ENCODE measurements at places on chromosomes 2 and 18.

- DNase-seq = no peak
Observed at GRCh38 chr2:634041-634440, 43.2 kb downstream of the TMEM18 start.

DNA sequence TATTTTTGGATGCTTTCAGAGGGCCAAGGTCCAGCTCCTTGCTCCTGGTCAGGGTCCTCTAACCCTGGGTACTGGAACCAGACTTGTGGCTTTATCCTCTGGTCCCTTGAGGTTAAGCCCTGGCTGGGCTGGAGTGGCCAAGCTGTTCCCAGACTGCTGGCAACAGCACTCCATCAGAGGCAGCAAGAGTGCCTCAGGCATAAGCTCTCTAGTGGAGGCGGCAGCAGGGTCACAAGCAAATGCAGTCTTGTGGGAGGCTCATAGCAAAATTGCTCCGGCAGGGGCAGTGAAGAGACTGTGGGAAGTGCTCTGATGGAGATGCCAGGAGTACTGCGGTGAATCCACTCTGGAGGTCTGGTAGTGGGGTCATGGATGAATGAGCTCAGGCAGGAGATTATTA lies 128.9 kb upstream of the OTOS start:
- DNase-seq = no peak

DNA sequence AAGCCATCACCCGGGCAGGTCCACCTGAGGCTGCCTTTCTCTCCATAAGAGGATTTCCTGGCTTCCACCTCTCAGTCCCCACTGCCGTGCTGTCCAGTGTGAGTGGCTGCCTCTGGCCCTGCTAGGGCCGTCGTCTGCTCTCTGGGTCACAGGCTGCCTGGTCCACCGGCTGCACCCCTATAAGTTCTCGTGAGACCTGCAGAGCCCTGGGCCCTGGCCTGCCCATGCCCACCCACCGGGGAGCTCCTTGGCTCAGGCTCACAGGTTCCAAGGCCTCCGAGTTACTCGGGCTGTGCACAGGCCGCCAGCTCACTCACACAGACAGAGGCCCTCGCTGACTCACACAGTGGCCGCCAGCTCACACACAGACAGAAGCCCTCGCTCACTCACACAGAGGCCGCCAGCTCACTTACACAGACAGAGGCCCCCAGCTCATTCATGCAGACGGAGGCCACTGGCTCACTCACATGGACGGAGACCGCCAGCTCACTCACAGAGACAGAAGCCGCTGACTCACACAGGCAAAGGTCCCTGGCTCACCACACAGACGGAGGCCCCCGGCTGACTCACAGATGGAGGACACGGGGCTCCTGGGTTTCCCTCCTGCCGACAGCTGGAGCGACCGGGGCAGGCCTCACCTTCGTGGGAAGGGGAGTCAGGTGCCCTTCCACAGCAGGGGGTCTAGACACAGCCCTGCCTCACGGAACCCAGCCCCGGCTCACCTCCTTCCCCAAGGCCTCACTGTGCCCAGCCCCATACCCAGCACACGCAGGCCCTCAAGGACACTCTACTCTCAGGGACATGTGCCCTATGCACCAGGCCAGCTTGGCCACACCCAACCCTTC lies 334.1 kb upstream of the MYT1L start:
- DNase-seq = no peak

DNA sequence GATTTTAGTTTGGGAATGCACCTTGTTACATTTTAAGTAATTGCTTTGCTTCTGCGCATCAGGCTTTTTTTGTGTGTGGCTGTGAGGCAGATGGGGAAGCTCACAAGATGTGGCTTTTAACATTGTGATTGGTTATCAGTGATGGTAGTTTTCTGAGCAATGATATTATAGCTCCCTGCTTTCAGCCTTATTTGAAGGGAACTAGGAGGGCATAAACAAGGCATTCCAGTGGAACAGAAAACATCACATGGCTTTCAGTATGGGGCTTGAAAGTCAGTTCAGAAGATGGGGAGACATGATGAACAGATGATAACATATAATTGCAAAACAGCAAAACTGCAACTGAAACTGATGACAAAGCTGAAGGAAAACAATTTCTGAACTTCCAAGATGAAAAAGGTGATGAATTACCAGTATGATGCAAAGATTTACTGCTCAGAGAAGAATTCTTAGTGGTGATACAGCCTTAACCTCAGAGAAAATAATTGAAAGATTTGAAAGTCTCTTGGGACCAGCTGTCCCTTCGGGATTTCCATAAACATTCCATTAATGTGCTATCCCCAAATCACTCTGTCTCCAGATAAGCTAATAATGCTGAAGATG lies 439.7 kb downstream of the RND3 start:
- no peak for DNase-seq

DNA sequence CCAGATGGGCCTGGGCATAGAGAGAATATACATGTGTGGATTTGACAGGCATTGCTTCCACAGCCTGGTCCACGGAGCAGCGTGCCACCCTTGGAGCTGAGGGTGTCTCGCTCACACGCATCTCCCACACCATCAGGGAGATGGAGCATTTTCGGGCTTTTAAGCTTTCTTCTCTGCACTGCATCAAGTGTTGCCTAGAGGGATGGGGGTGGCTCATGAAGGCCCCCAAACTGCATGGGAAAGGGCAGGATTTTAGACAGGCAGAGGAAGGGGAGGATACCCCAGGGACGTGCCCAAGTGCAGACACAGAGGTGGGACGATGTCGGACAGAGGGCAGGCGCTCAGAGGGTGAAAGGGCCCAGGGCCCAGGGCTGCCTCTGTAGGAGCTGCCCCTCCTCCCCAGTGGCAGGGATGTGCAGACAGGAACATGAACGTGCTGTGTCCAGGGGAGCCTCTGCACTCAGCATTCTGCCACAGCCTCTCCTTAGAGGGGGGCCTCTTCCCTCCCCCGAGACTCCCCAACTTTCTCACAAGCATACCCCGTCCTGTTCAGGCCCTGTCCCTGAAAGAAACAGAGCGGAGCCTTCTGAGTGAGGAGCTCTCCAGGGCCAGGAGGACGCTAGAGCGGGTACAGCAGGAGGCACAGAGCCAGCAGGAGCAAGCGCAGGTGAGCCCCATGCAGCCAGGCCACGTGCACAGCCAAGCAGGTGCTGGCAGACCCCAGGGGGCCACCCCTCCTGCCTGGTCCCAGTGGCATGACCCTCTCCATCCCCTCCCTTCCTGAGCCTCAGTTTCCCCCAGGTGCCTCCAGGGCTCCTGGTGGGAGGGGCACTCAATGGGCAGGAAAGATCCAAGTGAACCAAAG lies 42.9 kb upstream of the SNED1 start:
- no peak for DNase-seq

DNA sequence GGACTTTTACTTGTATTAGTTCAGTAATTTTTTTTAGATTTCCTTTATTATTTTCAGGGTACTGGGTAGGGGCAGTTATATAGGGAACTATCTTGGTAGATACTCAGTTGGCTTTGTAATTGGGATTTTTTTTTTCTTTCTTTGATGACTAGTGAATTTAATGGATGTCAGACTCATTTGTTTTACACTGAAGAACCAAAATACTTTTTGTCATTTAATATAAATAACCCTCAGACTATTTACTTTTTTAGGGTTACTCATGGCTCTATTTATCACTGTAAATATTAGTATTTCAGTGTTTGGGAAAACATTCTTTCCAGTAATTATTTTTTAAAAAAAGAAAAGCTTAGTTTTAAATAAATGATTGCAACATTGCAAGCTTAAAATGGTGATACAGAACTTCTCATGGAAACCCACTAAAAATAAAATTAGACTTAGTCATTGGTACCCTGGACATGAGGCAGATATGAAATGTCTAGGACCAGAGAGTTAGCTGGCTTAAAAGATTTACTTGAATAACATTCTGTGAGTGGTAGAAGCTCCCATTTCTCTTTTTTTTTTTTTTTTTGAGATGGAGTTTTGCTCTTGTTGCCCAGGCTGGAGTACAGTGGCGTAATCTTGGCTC lies 74.4 kb upstream of the CYP20A1 start:
- no peak for DNase-seq

DNA sequence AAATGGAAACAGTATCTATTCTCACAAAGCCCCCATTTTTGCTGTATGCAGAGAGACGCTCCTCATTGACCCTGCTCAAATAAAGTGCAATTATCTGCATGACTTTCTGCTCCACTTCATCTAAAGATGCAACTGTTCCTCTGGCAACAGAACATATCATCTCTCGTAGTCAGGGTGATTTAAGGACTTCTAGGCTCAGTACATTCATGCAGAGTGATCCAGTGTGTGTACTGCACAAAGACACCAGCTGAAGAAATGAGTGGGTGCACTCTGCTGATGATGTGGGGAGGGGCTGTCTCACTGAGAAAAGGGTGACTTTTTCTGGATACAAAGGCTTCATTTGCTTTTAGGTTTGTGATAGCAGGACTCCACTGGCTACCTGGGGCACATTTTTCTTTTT lies 355.2 kb downstream of the GALNT13 start:
- DNase-seq = no peak

GRCh38 chr2:100802066-100802465 lies 17.9 kb upstream of the NPAS2 start:
- DNase-seq = no peak

- DNase-seq = no peak
Observed at GRCh38 chr2:218780046-218780445, 1.9 kb upstream of the CYP27A1 start.

GRCh38 chr2:237639052-237639835 lies 11.9 kb downstream of the LRRFIP1 start:
- no peak for DNase-seq

- peak; percentile 24 for DNase-seq
Observed at GRCh38 chr2:175180701-175181103, 808 bp downstream of the ATP5MC3 start.

DNA sequence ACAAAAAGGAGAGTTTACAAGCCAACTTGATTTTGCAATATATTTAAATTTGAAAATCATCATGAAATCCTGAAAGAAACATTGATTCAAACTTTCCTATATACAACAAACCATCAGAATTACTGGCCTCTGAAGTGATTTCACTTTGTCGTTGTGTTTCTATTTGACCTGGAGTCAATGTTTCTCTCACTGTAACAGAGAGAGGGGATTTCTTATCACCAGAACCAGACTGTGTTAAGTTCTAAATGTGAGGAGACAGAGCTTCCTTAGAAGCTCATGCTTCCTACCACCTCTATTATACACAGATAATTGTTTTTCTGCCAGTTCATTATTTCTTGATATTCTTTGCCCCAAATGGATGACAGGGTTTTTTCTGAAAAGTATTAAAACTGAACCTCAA lies 245.0 kb upstream of the RND3 start:
- no peak for DNase-seq

GRCh38 chr18:71707400-71707799 lies 836.7 kb downstream of the CBLN2 start:
- DNase-seq = no peak

DNA sequence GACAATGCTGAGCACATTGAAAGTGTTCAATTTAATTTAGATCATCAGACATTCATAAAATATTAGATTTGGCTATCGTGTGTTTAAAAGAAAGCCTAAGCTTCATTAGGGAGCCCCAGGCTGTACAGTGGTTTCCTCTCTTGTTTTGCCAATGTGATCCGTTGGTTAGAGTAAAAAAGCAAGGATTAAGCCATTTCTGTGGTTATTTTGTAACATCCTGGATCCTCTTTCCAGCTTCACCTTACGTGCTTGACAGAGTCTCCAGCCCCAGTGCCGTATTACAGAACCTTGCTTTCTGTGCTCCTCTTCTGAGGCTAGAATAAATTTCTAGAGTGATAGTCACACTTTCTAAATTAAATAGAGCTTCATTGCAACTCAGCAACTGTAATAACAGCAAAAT lies 289.3 kb upstream of the LINC00305 start:
- DNase-seq = no peak

DNA sequence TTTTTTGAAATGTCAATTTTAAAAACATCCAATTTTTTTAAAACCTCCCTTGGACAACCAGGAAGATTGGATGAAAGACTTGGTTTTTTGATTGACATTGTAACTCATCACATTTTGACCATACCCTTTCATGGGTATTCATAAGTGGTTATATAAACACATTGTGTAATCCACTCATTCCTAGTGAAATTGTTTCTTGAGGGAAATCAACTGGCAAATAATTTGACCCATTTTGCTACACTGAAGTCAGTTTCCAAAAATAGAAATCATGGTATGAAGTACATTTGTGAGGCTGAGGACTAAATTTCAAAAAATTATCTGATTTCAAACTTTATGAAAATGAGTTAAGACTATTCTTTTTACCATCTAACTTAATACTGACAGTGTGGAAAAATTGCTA lies 31.5 kb downstream of the FBXO48 start:
- no peak for DNase-seq

- no peak for DNase-seq
Observed at GRCh38 chr2:147001061-147001460, 843.8 kb upstream of the ACVR2A start.

- DNase-seq = no peak
Observed at GRCh38 chr18:28123401-28124030, 53.4 kb downstream of the CDH2 start.

DNA sequence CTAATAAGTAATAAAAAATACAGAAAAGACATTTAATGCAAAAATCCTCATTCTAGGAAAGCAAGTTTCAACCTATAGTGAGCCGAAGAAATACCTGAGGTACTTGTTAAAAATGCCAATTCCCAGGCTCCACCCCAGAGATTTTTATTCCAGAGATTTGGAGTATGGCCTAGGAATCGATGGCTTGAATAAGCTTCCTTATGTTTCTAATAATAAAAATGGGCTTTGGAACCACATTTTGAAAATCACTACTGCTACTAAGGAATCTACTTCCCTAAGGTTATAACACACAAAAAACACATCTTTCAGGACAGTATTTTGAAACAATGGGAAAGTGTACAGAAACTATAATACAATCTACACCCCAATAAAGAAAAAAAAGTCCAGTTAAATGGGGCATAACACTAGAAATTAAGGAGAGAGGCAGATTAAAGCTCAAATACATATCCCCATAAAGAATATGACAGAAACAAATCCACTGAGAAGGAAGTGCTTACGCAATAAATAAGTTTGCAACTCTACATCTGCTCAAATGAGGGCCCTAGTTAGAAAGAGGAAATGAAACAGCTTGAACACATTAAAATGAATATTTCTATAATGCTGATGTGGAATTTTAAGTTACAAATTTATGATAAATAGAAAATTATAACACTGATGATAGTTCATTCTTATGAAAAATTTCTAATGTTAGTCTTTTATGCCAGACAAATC lies 103.7 kb downstream of the EPB41L3 start:
- no peak for DNase-seq

GRCh38 chr2:43324259-43325106 lies 98.1 kb upstream of the ZFP36L2 start:
- no peak for DNase-seq

DNA sequence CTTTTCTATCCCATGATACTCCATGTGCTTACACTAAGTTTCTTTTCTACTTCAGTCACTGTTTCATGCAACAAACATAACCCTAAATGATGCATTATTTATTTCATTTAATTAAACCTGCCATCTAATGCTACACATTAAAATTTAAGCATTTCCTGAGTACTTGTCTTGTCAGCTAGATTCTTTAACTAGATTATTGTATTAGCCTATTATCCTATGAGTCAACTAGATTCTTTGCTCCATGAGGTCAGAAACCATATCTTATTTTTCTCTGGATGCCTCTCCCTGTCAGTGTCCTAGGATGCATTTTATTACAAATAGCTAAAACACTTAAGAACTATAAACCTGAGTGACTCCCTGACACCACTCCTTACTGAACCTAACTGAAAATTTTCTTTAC lies 652.4 kb downstream of the SLC4A3 start:
- no peak for DNase-seq

GRCh38 chr2:200087451-200087850 lies 132.1 kb downstream of the MAIP1 start:
- no peak for DNase-seq

Measured in activated naive CD4-positive, alpha-beta T cell (primary cell).